Activated CD4-positive, alpha-beta memory T cell treated with anti-CD3 and anti-CD28 coated beads for 36 hours (primary cell): ENCODE measurements at places on chromosomes 13 and 19.

DNA sequence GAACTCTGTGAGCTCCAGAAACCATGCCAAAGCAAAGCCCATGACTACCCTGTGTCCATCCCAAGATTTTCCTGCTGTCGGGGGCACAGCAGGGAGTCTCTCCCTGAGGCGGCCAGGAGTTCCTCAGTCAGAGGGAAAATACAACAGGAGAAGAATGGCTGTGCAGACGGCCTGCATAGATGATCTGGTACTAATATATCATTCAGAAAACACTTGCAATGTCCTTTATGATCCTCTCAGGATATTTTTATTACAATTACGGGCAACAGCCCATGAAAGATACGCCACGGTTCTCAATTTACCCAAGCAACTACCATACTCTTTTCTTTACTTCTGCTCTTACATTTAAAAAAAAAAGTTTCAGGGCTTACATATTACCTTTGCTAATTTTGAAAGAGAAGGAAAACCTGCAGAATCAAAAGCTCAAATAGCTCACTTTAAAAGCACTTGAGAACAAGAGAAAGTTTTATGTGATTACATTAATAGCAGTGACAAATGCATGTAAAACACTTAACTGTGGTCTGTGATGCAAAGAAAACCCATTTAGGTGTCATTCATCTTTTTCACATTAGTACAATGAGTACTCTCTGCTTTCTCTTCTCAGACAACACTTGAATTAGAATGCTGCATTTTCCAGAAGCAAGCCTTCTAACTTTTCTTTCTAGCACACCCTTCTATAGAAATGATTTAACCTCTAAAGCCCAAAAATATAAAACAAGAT, 460.8 kb downstream of the KLF5 start:
- no peak for DNase-seq

- DNase-seq = no peak
Measured at GRCh38 chr13:111289251-111289650, 31.2 kb upstream of the TEX29 start.

- DNase-seq = peak; percentile 57
Measured at GRCh38 chr19:18306209-18306887, 16.5 kb downstream of the LSM4 start.

- DNase-seq = no peak
Measured at GRCh38 chr13:44921931-44922758, 67.1 kb downstream of the NUFIP1 start.

- no peak for DNase-seq
Measured at GRCh38 chr13:37966266-37966665, 96.7 kb upstream of the TRPC4 start.

DNA sequence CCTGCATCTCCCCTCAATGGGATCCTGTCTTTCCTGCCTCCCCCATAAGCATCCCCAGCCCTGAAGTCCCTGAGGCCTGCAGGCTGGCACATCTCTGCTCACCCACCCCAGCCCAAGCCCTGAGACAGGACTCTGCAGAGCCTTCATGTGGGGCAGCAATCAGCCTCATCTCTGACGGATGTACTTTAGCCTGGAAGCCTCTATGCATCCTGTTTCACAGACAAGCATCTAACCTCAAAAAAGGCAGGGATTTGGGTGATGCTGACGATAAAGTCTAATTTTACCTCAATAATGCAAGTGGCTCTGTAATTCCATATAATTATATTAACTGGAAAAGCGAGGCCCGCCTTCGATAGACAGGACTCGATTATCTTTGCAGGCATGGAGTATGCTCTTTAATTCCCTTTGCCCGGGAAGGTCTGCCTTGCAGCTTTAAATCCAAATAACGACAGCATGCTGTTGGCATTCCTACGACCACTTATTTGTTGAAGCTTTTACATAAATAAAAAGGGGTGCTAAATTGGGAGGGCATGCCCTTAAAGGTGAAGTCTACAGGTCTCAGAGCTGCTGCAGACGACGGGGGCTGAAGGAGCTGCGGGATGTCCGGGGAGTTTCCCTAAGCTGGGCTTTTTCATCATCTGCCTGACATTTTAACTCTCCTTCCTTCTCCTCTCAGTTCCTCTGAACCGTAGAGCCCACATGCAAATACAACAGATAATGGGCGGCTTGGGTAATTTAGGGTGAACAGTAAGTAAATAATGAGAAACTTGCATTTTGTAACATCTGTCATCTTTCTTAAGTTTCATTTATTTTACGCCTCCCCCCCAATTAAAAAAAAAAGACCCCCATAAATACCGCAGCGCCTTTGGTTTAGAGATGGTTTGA, 211.5 kb downstream of the URI1 start:
- no peak for DNase-seq

GRCh38 chr13:29621841-29622240, 26.4 kb upstream of the SLC7A1 start:
- DNase-seq = no peak

DNA sequence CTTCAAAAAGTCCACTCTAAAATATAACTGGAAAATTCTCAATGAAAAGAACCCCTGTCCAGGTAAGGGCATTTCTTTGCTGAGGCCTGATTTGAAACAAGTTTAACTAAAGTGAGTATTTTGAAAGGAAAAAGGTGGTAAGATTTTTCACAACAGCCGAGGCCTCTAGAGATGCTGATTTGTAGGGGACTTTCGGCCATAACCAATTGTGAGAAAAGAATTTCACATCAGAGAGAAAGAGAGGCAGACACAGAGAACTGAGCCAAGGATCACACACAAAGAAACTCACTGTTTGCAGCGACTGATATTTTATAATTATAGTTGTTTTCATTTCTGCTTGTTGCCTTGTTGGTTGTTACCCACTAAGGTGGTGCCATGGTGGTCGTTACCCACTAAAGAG, 24.4 kb downstream of the MBD3L2B start:
- no peak for DNase-seq

- peak; percentile 40 for DNase-seq
Measured at GRCh38 chr19:14555918-14556661, 15.8 kb downstream of the NDUFB7 start.

DNA sequence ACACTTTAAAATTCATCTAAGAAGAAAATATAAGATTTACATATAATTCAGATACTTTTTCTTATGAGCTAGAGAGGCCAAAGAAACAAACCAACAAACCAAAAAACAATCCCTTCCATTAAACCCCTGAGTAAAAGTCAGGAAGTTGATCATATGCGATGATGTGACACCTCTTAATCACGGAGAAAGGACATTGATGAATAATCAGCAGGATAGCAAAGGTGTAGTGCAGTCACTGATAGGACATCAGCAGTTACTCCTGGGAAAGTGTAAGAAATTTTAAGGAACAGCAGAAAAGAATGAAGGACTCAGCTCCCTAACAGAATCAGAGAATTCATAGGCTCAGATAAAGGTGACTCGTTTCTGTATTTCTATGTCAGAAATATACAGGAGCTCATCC, 202.4 kb upstream of the EDNRB start:
- no peak for DNase-seq

GRCh38 chr19:50059045-50059444, 33.2 kb downstream of the ZNF473 start:
- no peak for DNase-seq

DNA sequence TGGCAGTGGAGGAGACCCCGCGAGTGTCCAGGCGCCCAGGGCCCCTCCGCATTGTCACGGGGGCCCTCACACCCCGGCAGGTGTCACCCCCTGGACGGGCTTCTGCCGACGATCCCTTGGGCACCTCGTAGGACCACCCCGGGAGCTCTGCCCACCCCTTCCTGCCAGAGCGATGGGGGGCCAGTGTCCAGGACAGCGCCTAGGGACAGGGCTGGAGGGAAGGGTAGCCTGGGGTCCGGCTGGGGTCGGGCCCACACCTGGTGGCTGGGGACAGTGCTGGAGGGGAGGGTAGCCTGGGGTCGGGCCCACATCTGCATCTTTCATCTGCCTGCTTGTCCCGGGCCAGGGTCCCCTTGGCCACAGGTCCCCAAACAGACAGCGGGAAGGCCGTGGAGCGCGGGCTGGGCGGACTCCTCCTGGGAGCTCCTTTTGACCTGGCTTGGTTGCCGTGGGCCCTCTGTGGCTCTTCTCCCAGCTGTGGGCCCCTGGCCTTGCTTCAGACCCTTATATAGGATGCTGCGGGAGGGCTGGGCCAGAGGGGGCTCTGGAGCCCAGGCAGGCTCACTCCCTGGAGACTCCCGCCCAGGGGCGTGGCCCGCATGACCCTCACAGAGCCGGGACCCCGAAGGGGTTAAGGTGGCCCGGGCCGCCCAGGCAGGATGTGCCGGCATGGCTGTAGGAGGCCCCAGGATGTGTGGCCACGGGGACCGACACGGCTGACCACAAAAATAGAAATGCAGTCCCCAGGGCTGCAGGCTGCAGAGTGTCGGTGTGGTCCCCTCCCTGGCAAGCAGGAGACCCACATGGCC, 74.1 kb upstream of the MCF2L start:
- DNase-seq = no peak

GRCh38 chr19:17074634-17075034, 618 bp downstream of the HAUS8 start:
- no peak for DNase-seq

DNA sequence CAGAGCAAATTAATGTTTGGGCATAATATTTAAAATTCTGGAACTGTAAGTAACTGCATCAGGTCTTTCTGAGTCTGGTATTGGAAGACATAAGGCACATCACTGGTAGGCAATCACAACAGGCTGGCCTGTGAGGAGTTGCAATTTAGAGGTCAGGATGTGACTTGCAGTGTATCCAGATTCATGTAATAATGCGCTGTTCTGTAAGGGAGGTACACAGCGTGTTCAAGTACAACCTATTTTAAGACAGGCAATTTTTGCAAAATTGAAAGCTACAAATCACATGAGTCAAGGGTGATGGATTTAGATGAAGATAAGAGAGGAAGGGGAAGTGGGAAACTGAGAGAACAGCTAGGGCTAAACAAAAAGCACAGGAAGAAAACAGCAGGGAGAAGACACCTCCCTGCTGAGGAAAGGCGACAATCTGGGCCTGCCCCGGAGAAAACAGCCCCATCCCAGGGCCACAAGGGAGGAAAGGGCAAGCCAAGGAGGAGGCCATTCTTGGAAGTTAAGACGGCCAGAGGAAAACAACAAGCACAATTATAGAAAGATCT, 138.1 kb downstream of the LACC1 start:
- no peak for DNase-seq

DNA sequence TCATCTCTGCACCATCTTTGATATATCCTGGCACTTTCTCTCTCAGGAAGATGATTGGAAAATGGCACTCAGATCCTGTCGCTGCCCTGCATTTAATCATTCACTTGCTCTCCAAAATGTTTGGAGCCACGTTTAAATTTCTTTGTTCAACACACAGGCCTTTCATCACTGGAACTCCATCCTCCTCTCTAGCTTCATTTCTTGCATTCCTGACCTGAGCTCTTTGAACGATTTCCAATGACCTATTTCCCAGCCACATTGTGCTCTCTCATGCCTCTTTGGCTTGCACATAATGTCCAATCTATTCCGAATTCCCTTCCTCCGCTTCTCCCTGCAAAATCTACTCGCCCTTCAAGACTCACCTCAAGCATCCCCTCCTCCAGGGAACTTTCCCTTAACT, 287.4 kb upstream of the NBEA start:
- DNase-seq = no peak

GRCh38 chr19:17194608-17195007, 20.5 kb upstream of the USE1 start:
- DNase-seq = no peak

- DNase-seq = no peak
Measured at GRCh38 chr13:109724603-109725002, 61.8 kb downstream of the IRS2 start.

DNA sequence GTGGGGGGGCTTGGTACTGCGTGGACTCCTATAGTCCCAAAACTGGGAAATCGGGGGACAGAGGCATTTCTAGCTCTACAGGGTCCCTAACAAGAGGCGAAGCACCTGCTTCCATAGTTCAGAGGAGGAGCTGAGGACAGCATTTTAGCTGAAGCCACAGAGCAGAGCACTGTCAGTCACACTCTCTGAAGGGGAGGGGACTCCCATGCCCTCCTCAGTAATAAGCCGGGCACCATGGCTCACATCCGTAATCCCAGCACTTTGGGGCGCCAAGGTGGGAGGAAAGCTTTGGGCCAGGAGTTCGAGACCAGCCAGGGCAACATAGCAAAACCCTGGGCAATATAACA, 3.8 kb downstream of the NPAS1 start:
- DNase-seq = no peak

DNA sequence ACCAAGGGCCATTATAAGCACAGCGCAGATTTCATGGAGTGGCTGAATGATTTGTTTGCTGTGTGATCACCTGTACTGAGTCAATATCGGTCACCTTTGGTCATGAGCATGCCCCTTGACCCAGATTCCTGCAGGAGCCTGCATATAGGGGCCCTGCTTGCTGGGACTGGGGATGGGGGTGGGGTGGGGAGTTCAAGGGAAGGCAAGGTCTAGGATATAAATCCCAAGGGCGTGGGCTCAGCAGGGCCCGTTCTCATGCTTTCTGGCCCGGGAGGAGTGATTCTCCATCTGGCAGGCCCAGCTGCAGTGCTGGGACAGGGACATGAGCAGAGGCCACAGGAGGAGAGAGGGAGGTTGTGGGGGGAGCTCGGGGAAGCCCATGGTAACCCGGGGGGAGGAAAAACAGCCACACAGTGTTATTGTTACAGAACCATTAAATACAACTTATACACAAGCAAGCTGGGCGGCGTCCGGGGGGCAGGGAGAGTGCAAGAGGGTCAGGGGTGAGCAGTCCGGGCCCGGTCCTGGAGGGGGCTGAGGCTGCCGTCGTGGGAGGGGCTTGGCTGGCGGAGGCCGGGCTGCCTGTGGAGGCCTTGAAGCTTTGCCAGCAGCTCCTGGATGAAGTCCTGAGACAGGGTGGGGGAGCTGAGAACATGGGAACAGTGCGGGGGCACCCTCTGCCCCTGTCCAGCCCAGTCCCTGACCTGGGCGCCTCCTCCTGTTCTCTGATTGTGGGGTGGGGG, 5.2 kb downstream of the PPP1R14A start:
- no peak for DNase-seq

DNA sequence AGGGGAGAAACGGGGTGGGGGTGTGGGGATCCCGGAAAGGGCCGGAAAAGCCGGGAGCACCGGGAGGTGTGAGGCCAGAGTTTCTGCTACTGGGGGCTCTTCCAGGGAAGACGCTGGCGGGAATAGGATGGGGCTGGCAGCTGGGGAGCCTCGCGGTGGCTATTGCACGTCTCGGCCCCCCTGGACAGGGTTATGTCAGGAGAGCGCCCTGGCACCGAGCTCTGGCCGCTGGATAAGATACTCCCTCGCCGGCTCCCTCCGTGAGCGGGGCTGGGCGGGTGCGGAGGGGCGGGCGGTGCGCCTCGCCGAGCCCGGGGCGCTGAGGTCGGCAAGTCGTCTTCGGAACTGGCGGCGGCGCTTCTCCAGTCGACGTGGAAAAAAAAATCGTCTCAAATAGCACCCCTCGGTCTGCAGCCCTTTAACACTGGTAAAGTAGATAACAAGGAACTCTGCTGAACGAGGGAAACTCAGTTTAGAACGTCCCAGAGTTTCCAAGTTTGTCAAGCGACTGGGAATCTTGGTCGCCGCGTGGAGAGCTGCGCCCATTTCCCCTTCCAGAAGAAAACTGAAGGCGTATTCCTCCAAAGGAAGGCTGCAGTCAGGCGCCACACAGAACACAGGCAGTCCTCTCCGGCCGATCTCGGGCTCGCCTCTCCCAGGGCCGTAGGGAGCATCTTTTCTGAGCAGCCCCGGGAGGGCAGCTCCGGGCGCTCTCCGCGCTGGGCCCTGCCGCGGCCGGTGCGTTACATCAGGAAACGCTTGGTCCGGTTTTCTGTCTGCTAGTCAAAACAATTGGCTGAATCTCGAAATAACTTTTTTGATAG, 115.1 kb downstream of the KCNRG start:
- peak; percentile 42 for DNase-seq
